Activated effector memory CD4-positive, alpha-beta T cell treated with Interleukin-2 at 50 U/mL for 16 hours (primary cell): ENCODE measurements at places on chromosomes 5 and 9.

GRCh38 chr5:74629326-74629725 lies 11.2 kb downstream of the ENC1 start:
- no peak for DNase-seq

GRCh38 chr9:79685577-79685976 lies 113.8 kb downstream of the TLE4 start:
- no peak for DNase-seq

DNA sequence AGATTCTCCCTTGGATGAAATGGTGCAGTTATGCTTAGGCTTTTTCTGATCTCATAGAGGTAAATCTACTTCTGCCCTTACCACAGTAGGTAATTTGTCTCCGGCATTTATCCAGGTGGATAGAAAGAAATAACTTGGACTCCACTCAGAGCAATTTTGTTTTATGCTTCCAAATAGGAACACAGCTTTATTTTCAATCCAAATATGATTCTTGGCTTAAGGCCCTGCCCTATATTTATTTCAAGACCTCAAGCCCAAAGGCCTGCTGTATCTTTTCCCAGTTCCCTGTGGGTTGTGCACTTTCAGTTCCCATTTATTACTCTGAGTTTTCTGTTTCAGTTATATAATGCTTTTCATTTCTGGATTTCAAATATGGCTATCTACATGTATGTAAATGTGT lies 274.2 kb upstream of the SMC2 start:
- DNase-seq: no peak

GRCh38 chr5:137836298-137836697 lies 31.4 kb upstream of the MYOT start:
- DNase-seq: no peak

DNA sequence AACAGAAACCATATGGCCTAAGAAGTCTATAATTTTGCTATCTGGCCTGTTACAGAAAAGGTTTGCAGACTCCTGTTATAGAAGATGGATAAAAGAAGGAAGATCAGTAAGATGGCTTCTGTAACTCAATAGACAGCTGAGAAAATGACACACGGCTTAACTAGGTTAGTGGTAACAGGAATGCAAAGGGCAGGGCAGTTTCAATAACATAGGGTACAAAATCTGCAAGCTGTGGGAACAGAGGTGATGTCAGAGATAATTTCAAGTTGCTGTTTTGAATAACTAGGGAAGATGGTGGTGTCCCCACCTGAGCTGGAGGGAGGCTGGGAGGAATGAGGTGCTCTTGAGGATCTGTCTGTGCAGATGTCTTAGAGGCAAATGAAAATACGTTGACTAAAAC lies 106.5 kb downstream of the GLIS3 start:
- DNase-seq: no peak

GRCh38 chr5:60332244-60333004 lies 367.5 kb downstream of the DEPDC1B start:
- DNase-seq: no peak
